Aorta (tissue), 5 donors: ENCODE measurements at places on chromosomes 4 and X. TPM values are rescaled to one million over a fixed set of nuclear protein-coding genes. Genes with fewer than 3 reads are reported as not detected.

Gene GPC4
- 23.1 TPM for total RNA-seq

Gene LPAR4
- total RNA-seq, result 0.93 TPM

DNA sequence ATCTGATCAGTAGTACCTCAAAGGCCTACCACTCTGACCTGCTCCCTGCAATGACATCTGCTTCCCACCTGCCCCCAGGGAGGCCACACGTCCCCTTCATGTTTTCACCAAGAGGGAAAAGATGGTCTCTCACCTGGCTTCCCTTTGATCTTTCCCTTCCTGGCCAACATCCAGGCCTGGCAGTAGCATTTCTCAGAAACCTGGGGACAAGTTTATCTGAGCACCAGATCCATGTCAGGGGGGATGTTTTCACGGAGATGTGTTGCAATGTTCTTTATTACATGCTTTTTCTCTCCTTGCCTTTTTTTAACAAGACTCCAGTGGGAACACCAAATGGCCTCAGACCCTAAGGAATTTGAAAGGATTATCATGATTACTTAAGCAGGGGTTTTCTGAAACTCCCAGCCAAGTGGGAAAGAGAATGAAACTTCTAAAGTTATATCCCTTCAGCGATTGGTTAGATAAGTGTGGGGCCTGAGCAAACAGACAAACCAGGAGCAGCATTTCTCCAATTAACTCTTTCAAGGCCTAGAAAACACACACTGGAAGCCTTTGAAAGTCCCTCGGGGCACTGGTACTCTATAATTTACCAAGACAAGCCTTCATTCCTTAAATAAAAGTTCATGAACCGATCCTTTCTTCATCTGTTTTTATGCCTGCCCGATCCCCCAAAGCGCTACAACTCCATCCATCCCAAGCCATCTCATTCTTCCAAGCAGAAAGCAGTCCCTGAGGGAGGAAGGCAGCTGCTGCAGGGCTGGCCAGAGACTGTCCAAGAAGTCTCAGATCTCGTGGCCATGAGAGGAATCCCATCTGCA, 94.1 kb downstream of the BCOR start:
- no peak for DNase-seq

- no peak for DNase-seq
Measured at GRCh38 chrX:153671589-153672530, 1.8 kb downstream of the PNCK start.

GRCh38 chr4:69750346-69750745, 10.1 kb downstream of the SULT1B1 start:
- no peak for DNase-seq

- no peak for DNase-seq
Measured at GRCh38 chrX:13932416-13932815, 97.3 kb downstream of the GEMIN8 start.

DNA sequence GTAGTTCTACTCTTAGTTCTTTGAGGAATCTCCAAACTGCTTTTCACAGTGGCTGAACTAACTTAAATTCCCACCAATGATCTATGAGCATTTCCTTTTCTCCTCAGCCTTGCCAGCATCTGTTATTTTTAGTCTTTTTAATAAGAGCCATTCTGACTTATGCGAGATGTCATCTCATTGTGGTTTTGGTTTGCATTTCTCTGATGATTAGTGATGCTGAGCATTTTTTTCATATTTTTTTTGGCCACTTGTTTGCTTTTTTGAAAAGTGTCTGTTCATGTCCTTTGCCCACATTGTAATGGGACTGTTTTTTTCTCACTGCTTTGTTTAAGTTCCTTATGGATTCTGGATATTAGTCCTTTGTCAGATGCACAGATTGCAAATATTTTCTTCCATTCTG, 21.5 kb upstream of the PHKA1 start:
- no peak for DNase-seq

DNA sequence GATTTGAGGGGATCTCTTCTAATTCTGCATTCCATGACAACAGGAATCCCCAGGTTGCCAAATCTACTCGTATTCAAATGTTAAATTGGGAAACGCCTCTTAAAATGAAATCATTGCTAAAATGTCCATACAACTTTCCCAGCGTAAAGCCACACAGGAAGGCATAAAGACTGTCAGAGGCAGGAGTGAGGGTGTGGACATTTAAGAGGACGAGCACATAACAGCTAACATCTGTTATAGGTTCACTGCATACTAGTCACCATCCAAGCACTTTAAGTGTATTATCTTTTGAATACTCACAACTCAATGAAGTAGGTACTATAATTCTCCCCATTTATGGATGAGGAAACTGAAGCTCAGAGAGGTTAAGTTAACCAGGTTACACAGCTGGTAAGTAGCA, 35.6 kb downstream of the ATG4A start:
- no peak for DNase-seq

- DNase-seq, result no peak
Measured at GRCh38 chrX:100647095-100647494, 3.1 kb downstream of the SRPX2 start.
